ENCODE measurements at places on chromosomes 16 and 17.

DNA sequence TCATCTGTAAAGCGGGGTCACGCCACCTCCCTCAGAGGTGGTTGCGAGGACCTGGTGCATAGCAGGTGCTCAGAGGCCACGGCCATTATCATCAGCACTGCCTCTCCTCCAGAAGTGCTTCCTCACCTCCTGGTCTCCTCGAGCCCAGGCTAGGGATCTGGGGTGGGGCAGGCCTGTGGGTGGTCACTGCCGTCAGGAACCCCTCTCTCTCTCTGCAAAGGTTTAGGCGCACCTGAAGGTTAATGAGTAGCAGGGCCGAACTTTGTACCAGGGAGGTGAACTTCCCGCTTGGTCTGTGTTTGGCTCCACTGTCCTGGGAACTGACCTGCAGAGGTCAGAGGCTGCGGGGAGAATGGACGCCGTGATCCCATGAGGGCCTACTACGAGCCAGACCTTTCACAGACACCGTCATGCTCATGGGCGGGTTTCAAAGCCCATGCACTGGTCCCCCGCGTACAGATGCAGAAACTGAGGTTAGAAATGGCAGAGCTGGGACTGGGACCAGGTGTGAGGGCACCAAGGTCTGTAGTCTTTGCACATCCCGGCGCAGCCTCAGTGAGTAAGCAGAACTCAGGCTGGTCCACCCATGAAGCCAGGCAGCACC is 13.8 kb downstream of the JUP start:
- no peak for DNase-seq

DNA sequence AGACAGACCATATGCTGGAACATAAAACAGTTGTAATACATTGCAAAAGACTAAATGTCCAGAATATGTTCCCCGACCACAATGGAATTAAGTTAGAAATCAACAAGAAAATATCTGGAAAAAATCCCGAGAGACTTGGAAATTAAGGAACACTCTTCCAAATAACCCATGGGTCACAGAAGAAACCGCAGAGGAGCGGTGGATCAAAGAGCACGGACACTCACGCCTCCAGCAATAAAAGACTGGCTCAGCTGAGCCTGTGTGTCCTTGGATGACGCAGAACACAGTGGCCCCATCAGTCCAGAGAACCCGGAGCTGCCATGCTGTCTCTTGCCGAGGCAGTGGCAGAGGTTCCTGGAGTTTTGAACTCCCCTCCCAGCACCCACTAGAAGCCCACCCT is 30.9 kb upstream of the FOXF1 start:
- no peak for DNase-seq

- no peak for DNase-seq
These were observed 1.3 kb upstream of the CENPV start for GRCh38 chr17:16354585-16354984.

GRCh38 chr16:83791916-83792315 is 15.9 kb upstream of the HSBP1 start:
- DNase-seq, result no peak

DNA sequence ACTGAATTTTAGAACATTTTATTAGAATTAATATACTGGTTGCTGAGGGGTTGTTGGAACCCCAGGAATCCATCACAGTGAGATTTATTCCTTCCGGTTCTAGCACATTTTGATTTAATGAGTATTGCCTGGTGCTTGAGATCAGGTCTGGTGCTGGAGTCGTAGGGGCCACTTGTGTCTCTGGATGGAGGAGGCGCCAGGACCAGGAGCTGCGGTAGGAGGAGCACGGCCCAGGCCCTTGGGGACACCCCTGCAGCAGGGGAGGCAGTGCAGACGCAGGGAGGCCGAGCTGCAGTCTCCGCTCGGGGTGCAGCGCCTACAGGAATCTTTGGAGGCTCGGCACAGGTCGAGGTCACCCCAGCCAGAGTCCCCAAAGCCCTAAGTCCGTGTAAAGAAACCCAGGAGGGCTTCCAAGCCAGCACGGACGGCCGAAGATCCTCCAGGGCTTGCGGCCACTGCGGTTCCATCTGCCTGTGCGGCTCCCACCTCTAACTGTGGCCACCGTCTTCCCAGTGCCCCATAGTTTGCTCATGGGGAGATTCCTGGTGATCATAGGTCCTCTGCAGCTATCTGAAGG is 66.2 kb upstream of the CREBBP start:
- DNase-seq, result no peak

- no peak for DNase-seq
These were observed 151.1 kb upstream of the MAF start for GRCh38 chr16:79751471-79752184.

GRCh38 chr17:58324056-58324408 is 4.6 kb downstream of the TSPOAP1 start:
- DNase-seq, result no peak

DNA sequence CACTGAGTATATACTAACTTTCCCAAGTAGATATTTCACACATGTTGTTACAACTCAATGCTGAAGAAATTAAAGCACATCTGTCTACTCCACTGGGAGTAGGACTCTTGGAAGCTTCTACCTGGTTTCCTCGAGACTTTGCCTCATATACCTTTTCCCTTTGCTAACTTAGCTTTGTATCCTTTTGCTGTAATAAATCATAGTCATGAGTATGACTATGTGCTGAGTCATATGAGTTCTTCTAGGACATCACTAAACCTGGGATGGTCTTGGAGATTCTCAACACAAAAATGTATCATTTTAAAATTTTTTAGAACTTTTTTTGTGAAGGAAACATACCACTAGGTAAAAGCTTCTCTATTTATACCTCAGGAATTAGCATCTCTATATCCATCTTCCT is 39.8 kb downstream of the ABCA5 start:
- DNase-seq, result no peak

GRCh38 chr16:57575468-57576277 is 33.2 kb downstream of the ADGRG5 start:
- DNase-seq, result no peak

- DNase-seq, result peak; percentile 42
These were observed 73.3 kb downstream of the ABCC12 start for GRCh38 chr16:48082516-48082915.

- DNase-seq, result no peak
These were observed 81.8 kb upstream of the RCVRN start for GRCh38 chr17:9986754-9987382.

DNA sequence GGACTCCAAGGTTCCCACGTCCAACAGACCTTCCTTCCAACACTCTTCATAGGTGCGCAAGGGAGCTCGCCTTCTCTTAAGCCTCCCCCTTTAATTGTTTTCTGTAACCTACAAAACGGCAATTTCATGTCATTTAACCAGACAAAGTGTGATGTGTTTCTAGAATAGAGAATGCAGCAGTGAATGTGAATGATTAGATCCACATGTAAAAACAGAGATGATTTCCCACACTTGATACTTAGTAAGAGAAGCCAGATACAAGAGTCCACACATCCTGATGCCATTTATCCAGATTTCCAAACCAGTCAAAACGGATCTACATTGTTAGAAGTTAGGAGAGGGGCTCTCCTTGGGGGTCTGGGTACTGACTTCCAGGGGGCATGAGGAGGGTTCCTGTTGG is 89.3 kb downstream of the IRF8 start:
- no peak for DNase-seq

- no peak for DNase-seq
These were observed 1.9 kb downstream of the GNA13 start for GRCh38 chr17:65054602-65055001.

DNA sequence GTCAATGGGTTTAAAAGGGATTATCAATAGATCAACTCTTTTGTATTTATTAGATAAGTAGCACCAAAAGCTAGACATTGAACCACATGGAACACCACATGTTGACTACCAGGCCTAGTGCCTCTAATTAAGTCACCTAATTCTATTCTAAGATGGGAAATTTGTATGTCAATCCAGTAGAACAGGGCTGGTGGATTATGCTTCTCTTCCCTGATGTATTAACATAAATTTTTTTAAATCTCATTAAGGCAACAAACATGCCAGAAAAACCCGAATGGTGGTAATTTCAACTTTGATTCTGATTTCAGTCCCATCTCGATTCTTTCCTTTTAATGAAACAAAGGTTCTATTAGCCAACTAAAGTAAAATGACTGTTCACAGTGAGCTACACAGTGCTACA is 92.6 kb downstream of the KANSL1 start:
- no peak for DNase-seq

- no peak for DNase-seq
These were observed 39.0 kb downstream of the CUEDC1 start for GRCh38 chr17:57915985-57916757.

DNA sequence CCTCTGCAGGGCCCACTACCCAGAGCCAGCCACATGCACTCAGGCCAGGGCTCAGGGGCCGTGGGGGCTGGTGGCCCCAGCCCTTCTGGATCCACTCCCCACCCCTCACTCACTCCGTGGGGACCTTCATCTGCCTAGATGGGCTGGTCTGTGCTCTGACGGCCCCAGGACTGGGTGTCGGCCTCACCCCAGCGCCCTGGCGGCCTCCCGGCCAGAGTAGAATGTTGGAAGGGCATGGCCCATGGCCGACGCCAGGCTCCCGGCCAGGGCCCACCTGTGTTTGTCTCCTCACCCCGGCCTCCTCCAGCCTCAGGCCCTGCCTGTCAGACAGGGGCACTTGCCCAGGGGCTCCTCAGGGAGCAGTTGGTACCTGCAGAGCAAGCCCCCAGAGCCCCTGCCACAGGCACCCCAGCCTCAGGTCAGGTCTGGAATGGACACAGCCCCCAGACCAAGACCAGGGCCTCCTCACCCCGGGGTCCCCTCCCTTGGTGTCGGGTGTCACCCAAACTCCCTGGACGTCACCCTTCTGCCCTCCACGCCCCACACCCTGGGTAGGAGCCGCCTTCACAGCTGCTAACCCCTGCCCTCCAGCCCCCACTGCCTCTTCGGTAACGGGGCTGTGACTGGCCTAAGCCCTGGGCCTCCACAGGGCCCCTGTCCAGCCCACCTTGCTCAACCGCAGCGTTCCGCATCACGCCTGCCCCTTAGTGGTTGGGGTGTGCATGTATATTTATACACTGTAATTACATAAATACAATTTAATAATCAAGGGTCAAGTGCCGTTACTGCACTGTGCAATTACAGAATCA is 3.0 kb upstream of the CDH15 start:
- no peak for DNase-seq

DNA sequence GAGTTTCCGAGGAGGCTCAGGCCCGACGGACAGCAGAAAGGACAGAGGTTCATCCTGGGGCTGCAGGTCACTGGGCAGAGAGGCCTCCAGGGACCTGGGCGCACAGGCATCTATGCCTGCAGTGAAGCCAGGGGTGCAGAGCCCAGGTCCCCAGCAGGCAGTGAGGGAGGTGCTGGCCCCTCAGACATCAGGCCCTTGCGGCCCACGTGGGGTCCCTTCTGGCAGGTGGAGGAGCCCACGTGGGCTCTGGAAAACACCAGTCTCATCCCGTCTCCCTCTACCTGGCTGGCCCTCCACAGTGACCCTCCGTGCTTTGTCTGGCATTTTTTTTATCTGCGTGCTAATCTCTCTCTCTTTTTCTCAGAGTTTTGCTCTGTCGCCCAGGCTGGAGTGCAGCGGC is 36.5 kb downstream of the ENGASE start:
- no peak for DNase-seq

DNA sequence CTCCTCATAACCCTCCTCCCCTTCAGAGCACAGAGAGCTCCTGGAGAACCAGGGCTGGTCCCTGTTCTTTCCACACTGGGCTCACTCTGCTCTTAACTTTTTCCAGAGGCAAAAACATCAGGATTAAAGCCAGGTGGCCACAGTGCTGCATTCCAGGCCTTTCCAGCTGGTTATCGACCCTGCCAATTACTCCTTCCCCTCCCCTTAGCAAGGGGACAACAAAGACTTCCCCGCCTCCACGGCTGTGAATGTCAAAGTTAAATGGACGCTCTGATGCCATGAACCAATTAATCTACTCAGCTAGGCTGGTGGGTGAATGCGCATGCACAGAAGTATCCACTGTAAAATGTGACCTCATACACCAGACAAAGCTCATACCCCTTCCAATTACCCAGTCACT is 23.1 kb downstream of the ACLY start:
- no peak for DNase-seq

- no peak for DNase-seq
These were observed 324.5 kb downstream of the SNX29 start for GRCh38 chr16:12300945-12301500.

GRCh38 chr16:2817340-2818271 is 569 bp downstream of the PRSS21 start:
- DNase-seq, result no peak

GRCh38 chr17:59558039-59558438 is 7.4 kb upstream of the DHX40 start:
- no peak for DNase-seq

GRCh38 chr17:36493956-36494355 is 7.5 kb downstream of the ZNHIT3 start:
- no peak for DNase-seq

- no peak for DNase-seq
These were observed 40.8 kb upstream of the TAOK1 start for GRCh38 chr17:29349409-29349808.

- no peak for DNase-seq
These were observed 52.5 kb upstream of the ERN1 start for GRCh38 chr17:64182325-64183012.

- DNase-seq, result no peak
These were observed 17.5 kb upstream of the SPNS2 start for GRCh38 chr17:4480929-4481898.

DNA sequence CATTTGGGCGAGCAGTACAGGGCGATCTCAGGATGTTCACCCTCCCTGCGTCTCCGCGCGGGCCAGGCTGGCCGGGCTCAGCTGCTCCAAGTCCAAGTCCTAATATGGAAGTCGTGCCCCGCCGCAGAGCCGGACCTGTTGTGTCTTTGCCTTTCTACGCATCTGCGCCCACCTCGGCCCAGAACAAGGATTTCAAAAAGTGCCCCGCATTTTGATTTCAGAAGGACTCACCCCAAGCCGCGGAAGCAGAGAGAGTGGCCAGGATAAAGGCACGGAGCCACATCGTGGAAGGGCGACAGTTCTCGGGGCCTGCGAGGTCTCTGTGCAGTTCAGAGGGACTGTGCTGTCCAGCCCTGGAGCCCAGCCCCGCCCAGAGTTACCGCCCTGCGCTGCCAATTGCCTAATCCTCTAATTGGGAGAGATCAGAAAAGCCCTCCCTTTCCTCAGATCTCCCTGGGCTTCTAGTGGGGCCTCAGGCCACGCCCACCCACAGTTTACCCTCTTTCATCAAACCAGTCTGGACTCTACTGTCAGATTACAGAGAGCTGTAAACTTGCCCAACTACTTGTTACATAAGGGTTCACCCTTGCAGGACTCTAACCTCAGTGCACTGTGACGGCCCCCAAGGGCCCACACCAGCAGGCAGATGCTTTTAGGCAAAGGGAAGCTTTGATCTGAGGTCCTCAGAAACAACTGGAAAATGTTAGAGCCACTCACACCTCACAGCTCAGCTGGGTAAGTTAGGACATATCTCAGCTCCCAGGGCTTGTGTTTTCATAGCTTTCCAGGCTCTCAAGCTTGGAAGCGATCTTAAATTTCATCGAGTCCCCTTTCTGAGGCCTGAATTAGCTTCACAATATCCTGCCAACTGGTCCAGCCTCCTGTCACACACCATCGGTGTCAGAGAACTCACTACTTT is at the start of gene CES1:
Gene CES1, minus strand, starts transcription at position 324 of the 919 bp plus-strand sequence. Its CDS starts 41 bp downstream, at position 283.
- DNase-seq, result no peak

- DNase-seq, result no peak
These were observed 1.2 kb downstream of the MYH11 start for GRCh38 chr16:15855704-15856003.
